Upper lobe of left lung (tissue), 6 donors: ENCODE measurements at places on chromosomes 5 and 9. TPM values are rescaled to one million over a fixed set of nuclear protein-coding genes. Genes with fewer than 3 reads are reported as not detected.

DNA sequence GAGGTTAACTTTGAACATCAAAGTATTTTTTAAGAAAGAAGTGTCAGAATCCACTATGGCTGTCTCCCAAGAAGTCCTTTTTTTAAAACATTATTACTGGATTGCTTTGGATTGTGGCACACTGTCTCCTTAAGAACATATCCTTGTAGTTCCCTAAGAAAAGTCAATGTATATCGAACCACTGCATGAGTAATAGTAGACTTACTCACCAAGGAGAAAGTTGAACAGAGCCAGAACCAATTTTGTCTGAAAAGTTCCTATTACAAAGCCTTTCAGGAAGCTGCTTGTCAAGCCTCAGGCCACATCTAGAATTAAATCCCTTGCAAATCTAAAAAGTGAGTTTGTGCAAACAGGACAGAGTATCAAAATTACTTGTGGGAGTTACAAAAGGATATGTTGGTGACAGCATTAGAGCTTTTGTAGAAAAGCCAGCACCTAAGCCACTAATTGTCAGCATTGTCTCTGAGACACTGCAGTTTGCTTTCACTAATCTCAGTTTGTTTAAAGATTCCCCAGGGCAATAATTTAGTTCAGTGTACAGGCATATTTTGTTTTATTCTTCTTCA, 195.4 kb downstream of the MPDZ start:
- no peak for DNase-seq

DNA sequence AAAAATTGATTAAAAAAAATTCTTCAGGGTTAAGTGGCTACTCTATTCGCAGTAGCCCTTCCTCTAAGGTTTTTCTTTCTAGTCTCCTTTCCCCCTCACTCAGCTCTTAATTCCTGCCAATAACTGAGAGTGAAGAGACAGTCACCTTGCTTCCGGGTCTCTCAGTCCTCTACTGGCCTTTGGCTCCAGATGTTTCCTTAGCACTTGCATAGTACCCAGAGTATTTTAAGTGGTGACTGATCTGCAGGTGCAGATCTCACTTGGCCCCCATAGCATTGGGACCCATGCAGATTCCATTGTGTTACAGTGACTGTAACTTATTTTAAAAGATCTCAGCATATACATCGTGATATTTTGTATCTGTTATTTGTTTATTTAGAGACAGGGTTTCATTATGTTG, 66.2 kb downstream of the GCNT1 start:
- no peak for DNase-seq

DNA sequence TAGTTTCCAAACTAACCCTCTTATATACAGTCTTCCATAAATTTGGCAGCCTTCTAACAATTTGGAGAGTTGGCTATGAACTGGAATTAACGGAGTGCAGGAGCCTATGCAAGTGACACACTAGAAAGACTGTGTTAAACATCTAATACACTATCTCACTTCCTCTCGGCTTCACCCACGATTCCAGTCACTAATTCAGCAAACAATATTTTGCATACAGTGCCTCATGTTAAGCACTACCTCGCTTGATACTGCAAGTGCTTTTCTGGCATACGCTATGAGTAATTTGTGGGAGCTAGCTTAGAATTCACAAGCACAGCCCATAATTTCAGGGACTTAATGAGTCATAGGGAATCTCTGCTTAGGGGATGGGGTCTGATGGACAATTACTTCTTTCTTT, 102.5 kb downstream of the ST8SIA4 start:
- DNase-seq, result no peak

N4BP3 gene
- 4.6 TPM for total RNA-seq

PCDHB9 gene
- 0.63 TPM for total RNA-seq

GFI1B gene
- total RNA-seq, result 3.5 TPM
